ENCODE measurements at places on chromosomes 12 and 14. TPM values are rescaled to one million over a fixed set of nuclear protein-coding genes. Genes with fewer than 3 reads are reported as not detected.
A peak's percentile ranks its signal among the peaks of the same experiment; 100 is the strongest.

HOXC9 gene
- 12.2 TPM for total RNA-seq

KIF26A gene
- total RNA-seq = 1.4 TPM

GRCh38 chr12:52909796-52910195 lies 4.9 kb upstream of the KRT8 start:
- DNase-seq = no peak

GRCh38 chr14:72948481-72949138 lies 22.3 kb downstream of the DCAF4 start:
- peak; percentile 74 for DNase-seq
